ENCODE measurements at places on chromosomes 12 and 14.

DNA sequence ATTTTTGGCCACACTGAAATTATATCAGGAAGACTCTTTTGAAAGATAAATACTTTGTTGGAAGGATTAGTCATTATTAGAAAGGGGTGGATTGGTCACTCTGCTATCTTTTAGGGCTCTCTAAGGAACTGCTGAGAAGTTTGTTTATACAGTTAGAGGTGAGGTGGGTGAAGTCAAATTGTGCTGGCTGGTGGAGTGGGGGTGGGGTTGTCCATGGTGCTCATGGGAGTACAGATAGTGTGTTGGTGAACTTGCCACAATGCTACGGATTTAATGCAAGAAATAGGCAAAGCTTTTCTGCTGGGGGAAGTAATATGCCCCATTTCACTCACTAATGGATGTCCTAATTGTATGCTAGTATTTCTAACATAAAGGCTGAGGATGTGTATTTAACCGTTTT is 35.8 kb downstream of the SUSD6 start:
- no peak for DNase-seq

- peak; percentile 10 for DNase-seq
Measured at GRCh38 chr14:100828031-100828769, 2.3 kb downstream of the MEG3 start.

- DNase-seq, result no peak
Measured at GRCh38 chr14:95502381-95502950, 14.0 kb downstream of the SYNE3 start.

DNA sequence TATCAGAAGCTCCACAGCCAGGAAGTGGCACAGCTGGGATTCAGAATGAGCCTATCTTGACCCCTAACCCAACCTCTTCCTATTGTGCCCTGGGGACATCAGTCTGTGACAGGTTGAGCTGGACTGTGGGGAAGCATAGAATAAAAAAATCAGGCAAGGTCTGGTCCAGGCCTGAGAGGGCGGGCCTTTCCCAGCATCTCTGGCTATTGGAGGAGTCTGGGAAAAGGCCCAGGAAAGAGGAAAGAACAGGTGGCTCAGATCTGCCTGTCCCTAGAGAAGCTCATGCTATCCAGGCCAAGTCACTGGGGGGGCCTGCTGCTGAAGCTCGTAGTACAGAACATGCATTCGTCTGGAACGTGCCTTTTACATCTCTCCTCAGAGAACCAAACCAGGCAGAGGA is 100.5 kb downstream of the PPM1H start:
- DNase-seq, result no peak

DNA sequence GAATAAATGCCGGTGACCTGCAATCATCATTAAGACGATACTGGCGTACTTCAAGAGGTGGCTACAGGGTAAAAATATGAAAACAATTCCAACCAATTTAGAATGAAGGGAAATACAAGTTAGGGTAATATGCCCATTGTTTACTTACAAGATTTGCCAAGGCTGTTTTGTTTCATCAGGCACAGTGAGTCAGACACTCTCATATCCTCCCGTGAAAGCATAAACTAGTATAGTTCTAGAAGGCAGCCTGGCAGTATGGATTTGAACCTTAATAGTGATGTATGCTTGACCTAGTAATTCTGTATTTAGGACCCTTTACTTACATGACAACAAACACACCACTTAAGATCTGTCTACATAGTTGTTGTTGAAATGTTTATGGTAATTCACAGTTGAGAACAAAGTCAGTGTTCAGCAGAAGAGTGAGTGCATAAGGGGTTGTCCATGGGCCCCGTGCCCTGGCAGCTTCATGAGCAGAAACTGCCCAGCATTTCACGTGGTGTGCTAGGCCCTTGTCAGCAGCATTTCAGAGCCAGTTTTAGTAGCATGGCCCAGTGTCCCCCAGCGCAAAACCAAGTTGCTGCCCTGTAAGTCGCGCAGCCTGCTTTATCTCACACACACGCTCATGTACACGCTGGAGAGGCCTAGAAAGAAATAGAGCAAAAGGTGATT is 80.8 kb downstream of the EP400 start:
- DNase-seq, result no peak

GRCh38 chr14:96727073-96727472 is 70.1 kb upstream of the VRK1 start:
- no peak for DNase-seq

DNA sequence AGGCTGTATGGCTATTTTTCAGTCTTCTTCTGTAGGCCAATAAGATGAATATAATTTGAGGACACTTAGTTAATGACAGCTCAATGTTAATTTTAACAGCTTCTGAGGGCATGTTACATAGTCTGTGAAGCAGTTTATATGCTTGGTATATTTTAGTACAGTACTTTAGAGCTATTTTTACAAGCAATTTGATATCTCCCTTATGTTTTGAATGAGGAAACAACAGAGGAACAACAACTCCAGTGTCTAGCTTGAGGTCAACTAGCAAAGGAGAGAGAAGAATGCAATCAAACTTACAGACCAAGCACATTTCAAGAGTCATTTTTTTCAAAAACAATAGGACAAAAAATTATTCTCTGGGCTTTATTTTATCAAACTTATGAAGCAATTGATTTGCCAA is 469.1 kb upstream of the DCN start:
- no peak for DNase-seq

GRCh38 chr12:28851781-28852180 is 297.3 kb upstream of the FAR2 start:
- DNase-seq, result no peak

GRCh38 chr14:37985826-37986470 is 221.8 kb upstream of the SSTR1 start:
- peak; percentile 47 for DNase-seq

GRCh38 chr12:88597365-88597764 is 17.1 kb upstream of the KITLG start:
- no peak for DNase-seq

GRCh38 chr14:72980863-72981262 is 46.0 kb downstream of the ZFYVE1 start:
- no peak for DNase-seq

DNA sequence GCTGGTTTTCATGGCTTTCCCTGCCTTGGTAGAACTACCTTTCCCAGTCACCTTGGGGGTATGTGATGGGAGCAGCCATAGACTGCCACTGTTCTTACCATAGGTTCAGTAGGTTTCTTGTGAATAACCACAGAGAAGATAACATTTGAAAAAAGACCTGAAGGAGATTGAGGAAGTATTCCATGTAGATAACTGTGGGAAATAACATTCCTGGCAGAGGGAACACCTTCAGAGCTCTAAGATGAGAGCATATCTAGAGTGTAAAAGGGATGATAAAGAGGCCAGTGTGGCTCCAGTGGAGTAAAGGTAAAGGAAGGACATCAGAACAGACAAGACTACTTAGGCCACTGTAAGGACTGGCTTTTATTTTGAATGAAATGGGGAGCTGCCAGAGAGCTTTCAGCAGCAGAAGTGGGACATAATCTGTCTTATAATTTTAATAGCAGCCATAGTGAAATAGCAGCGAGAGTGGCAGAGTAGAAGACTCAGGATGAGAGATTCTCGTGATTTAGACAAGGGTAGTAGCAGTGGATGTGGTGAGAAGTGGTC is 82.6 kb upstream of the KCNH3 start:
- DNase-seq, result no peak

GRCh38 chr14:29735459-29735858 is 192.2 kb downstream of the PRKD1 start:
- DNase-seq, result no peak

DNA sequence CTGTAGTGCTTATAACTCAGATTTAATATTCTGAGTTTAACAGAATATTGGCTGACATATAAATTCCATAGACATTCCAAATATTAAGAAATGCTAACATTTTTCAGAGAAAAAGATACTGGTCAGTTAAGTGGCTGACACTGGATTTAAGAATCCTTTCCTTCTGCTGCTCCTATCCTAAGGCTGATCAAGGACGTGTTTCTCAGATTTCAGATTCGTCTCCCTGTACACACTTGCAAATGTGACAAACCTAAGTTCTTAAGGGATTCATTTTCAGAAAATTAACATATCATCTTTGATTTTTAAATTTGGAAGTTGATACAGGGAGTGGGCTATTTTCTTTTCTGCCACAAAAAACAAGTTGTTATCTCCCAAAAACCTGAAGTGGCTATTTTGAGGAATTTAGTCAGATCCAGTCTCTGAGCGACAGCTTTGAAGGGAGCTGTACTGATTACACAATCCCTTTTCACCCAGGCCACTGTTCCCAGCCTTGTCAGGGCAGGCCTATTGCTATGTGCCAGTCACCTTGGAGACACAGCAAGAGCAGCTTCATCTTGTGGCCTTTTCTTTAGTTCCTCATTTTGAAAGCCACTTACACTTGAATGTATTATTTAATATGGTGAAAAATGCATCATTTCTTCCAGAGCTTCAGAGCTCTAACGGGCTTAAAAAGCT is 370.6 kb downstream of the KCNH5 start:
- DNase-seq, result no peak

DNA sequence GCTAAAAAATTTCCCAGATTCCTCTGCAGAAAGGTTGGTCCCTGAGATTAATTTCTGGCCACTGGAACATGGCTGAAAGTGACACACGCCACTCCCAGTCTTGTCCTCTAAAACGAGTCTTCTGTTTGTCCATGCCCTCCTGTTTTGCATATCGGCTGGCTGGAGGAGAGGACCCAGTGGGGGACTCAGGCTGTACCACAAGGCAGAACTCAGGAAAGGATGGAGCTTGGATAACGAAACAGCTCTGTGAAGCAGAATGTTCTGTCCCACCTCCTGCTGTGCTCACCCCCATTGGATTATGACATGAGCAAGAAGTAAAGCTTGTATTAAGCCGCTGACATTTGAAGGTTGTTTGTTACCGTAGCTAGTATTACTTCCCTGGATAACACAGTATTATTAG is 856.2 kb downstream of the BCL11B start:
- DNase-seq, result no peak

DNA sequence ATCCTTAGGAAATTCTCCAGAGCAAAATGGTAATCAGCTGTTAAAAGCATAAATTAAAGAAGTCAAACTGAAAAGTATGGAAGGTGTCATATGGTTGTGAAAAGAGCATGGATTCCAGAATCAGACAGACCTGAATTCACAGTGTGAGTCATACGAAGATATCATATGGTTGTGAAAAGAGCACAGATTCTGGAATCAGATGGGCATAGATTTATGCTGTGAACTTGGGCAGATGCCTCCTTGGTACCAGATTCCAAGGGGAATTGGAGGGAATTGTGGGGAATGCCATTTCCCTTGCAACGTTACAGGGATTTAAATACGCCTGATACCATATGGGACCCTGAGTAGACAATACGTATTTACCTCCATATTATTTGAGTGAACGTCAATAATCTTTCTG is 183.7 kb downstream of the GALC start:
- DNase-seq, result no peak

DNA sequence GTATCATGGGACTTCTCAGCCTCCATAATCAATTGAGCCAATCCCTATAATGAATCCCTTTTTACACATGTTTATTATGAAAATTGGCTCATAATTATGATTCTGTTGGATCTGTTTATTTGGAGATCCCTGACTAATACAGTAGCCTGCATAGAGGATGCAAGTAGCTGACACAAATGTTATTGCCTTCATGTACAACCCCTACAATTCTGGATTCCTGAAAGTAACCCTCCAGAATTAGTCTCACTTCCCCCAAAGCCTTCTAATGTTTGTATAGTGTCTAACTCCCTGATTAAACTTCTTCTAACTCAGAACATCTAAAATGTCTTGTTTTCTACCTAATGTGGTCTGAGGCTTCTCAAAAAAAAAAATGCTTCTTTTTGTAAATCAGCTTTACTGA is 6.6 kb upstream of the SMIM10L1 start:
- no peak for DNase-seq

GRCh38 chr14:100369019-100369418 is 45.9 kb downstream of the SLC25A47 start:
- no peak for DNase-seq

DNA sequence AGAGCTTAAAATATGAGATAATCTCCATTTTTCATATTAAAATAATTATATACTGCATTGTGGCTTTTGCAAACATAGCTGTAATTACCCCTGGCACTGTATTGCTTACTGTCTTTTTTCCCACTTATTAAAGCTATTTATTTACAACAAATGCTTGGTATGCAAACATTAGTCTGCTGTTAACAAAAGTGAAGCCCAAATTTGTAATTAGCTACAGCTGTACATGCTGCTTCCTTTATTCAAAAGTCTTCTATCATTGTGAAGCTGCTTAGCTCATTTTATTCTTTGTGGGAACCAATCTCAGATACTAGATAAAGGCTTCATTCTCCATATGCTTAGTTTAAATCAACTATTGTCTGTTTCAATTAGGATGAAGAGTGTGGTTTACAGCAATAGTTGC is 425.8 kb upstream of the FOXG1 start:
- DNase-seq, result no peak

GRCh38 chr14:42804141-42804540 is 1197.5 kb downstream of the LRFN5 start:
- no peak for DNase-seq

DNA sequence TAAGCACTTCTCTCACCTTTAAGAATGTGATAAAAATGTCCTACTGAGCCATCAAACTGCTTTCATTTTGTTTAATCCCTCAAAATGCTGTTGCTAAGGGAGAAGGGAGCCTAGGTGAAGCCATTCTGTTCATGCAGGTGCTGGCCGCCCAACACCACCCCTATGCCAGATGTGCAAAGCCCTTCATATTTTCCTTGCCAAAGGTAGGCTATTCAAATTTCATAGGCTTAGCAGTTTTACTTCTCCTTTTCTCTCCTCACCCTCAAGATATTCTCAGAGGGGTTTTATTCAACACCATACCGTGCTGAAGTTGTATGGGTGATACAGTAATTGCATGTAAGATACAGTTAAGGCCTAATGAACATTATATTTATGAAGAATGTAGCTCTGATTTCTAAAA is 461.7 kb downstream of the GXYLT1 start:
- no peak for DNase-seq

- DNase-seq, result no peak
Measured at GRCh38 chr12:39930101-39930500, 175.8 kb downstream of the SLC2A13 start.

- DNase-seq, result no peak
Measured at GRCh38 chr12:131409211-131409610, 301.7 kb upstream of the SFSWAP start.

GRCh38 chr12:4116251-4117111 is 157.1 kb upstream of the CCND2 start:
- DNase-seq, result no peak

DNA sequence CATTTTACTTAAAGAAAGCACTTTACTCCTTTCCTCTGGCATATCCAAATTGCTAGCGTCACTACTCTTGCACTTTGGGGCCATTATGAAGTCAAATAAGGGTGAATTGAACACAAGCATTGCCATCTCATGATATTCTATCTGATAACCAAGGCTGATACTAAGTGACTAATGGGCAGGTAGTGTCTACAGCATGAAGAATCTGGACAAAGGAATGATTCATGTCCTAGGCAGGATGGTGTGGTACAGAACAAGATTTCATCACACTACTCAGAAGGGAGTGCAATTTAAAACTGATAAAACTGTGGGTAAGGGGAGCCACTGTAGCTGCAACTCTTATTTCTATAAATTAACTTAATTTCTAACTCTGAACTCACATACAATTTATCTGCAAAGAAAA is 7.7 kb upstream of the SLC6A15 start:
- DNase-seq, result no peak

- no peak for DNase-seq
Measured at GRCh38 chr12:66984962-66985361, 284.2 kb upstream of the CAND1 start.
